T-helper 22 cell (primary cell): ENCODE measurements at places on chromosomes 1 and 21.

- no peak for DNase-seq
Measured at GRCh38 chr1:228364706-228365213, 41.9 kb downstream of the TRIM11 start.

- no peak for DNase-seq
Measured at GRCh38 chr1:159867664-159868026, 5.2 kb upstream of the VSIG8 start.

DNA sequence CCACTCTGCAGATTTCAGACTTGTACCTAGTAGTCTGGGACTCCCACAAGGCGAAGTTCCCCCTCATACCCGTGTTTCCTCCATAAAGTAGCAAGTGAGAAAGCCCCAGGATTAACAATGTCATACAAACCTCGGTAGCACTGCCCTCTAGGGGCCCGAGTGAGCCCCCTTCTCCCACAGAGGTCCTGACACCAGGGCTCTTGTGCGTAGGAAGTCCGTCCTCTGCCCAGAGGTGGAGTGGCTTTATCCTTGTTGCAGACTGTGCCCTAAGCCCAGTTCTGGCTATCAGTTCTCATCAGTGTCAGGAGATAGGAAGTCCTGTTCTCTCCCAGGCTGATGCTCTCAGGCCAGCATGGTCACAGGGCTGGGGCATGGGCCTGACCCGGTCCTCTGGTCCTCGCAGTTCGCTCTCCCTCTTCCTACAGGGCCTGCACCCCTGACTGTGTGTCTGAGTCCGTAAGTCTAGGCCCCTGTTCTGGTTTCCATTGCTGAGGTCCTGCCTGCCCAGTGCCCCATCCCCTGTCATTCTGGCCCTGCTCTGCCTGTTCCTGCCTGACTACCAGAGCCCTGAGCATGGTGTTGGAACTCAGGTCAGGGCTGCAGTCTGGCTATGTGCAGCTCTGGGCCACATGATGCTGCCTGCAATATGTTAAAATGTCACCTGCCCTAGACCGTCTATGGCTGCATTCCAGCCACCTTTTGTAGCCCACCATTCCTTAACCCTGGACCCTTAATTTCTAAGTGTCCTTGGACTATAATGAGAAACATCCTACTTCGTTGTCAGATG lies 285.6 kb downstream of the ASTN1 start:
- DNase-seq = no peak

- DNase-seq = no peak
Measured at GRCh38 chr1:22489823-22490222, 38.2 kb downstream of the ZBTB40 start.
